HFFc6 (cell line): ENCODE measurements at places on chromosomes 7 and 10.

DNA sequence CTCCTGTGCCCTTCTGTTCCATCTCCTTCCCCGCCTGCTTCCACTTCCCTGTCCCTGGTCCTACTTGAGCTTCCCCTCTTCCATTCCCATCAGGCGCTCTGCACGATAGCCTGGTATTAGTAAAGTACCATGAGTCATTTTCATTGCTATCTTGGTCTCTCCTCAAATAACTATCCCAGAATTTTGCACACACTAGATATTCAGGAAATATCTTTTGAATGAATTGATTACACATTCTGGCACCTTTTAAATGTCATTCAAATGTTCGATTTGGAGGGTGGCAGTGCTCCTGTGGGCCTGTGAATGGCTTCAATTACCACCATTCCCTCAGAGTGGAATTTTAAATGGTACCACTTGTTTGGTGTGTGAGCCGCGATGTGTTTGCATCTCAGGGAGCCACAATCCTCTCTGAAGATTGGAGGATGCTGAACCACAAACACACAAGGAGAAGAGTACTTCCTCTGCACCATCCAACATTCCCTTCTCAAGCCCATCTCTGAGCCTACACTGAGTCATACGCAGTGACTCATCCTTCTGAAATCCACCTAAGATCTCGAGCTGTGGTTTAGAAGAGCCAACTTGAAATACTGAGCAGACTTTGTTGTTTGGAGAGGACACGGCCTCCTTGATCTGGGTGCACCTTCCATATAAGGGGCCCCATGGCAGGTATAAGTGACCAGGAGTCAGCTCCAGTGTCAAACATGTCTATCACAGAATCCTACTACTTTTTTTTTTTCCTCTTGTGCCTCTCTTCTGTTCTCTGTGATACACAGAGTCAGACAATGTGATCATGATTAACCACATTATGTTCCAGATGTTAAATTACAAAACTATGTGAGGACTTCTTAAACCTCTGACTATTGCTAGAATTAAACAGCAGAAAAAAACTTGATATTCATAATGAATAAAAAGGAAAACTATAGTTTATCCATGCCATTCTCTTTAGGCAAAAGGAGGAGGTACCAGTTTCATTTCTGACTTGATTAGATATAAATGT lies 81.9 kb downstream of the BMPER start:
- DNase-seq = peak; percentile 97

DNA sequence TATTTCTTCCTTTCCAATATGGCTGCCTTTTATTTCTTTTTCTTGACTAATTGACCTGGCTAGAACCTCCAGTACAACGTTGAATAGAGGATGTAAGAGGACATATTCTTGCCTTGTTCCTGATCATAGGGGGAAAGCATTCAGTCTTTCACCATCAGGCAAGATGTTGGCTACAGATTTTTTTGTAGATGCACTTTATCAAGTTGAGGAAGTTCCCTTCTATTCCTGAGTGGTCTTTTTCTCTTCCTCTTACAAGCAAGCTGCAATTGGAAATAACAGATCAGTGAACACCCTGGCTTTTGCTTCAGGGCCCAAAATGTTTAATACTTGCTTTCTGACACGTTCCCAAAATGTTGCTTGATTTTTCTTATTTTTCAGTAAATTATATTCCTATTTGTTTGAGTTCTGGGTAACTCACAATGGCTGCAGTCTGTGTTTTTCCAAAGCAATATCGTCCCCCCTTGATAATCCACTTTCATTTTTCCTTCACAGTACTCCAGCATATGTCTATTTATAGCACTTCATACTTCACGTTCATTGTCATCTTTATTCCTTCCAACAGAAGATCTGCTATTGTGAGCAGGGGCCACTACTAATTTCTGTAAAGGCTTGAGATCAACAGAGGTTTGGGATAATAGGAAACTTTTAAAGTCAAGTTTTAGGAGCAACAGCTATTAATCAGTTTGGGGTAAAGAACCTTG lies 11.7 kb downstream of the CPEB3 start:
- DNase-seq = no peak

GRCh38 chr7:31106303-31107105 lies 54.4 kb downstream of the ADCYAP1R1 start:
- no peak for DNase-seq

GRCh38 chr10:76778914-76779795 lies 858.5 kb downstream of the KCNMA1 start:
- peak; percentile 15 for DNase-seq

- no peak for DNase-seq
These were observed 16.0 kb downstream of the AKR1C8 start for GRCh38 chr10:5168897-5169420.

- no peak for DNase-seq
These were observed 39.5 kb upstream of the SLC29A4 start for GRCh38 chr7:5243261-5243660.

DNA sequence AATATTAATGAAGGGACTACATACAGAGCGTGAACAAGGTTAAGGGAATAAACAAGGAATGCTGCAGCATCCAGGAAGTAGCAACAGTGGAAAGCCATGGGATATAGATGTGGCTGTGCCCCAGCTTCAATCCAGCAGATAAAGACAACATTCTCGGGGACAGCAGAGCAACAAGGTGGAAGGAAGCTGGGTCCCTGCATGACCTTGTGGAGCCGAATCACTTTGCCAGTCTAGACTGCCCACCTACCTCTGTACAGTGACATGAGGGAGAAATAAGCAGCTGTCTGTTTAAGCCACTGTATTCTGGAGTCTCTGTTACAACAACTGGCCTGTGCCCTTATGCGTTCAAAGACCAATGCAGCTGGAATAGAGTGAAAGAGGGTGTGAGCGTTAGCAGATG lies 30.1 kb upstream of the SAMD8 start:
- no peak for DNase-seq
